ENCODE measurements at places on chromosomes 7 and 10.
A peak's percentile ranks its signal among the peaks of the same experiment; 100 is the strongest.

DNA sequence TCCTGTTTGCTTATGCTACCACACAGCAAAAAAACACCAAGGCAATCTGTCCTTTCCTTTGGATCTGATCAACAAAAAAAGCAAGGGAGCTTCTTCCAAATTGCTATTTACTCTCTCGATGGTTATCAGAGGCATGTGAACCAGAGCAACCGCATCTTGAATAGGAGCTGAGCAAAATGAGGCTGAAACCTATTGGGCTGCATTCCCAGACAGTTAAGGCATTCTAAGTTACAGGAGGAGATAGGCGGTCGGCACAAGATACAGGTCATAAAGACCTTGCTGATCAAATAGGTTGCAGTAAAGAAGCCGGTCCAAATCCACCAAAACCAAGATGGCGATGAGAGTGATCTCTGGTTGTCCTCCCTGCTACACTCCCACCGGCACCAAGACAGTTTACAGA lies 76.8 kb upstream of the FRMD4A start:
- no peak overlapping the region for H3K27ac ChIP-seq
- no peaks in the 10 kb centered on the region for H3K36me3 ChIP-seq
- no peaks in the 10 kb centered on the region for H3K4me1 ChIP-seq
- DNase-seq: no peak

- no peaks in the 10 kb centered on the region for H3K27me3 ChIP-seq
- H3K27ac ChIP-seq: no peak overlapping the region
- no peak for DNase-seq
- no peaks in the 10 kb centered on the region for H3K36me3 ChIP-seq
- no peak overlapping the region for H3K4me3 ChIP-seq
Observed at GRCh38 chr7:97798046-97799019, 66.4 kb downstream of the TAC1 start.

- H3K4me3 ChIP-seq: no peak overlapping the region
- no peaks in the 10 kb centered on the region for H3K27me3 ChIP-seq
- no peak for DNase-seq
- H3K27ac ChIP-seq: no peak overlapping the region
- no peaks in the 10 kb centered on the region for H3K4me1 ChIP-seq
- peaks cover 53% of the 10 kb centered on the region for H3K36me3 ChIP-seq
Observed at GRCh38 chr7:139570119-139570518, 46.6 kb downstream of the CLEC2L start.

- H3K4me1 ChIP-seq: no peaks in the 10 kb centered on the region
- no peaks in the 10 kb centered on the region for H3K27me3 ChIP-seq
- H3K36me3 ChIP-seq: no peaks in the 10 kb centered on the region
- DNase-seq: no peak
Observed at GRCh38 chr10:63977329-63977923, 456.2 kb downstream of the REEP3 start.

GRCh38 chr7:131011976-131012375 lies 278.0 kb upstream of the KLF14 start:
- H3K27ac ChIP-seq: peak overlapping the region; percentile 24
- no peaks in the 10 kb centered on the region for H3K36me3 ChIP-seq
- H3K27me3 ChIP-seq: no peaks in the 10 kb centered on the region

DNA sequence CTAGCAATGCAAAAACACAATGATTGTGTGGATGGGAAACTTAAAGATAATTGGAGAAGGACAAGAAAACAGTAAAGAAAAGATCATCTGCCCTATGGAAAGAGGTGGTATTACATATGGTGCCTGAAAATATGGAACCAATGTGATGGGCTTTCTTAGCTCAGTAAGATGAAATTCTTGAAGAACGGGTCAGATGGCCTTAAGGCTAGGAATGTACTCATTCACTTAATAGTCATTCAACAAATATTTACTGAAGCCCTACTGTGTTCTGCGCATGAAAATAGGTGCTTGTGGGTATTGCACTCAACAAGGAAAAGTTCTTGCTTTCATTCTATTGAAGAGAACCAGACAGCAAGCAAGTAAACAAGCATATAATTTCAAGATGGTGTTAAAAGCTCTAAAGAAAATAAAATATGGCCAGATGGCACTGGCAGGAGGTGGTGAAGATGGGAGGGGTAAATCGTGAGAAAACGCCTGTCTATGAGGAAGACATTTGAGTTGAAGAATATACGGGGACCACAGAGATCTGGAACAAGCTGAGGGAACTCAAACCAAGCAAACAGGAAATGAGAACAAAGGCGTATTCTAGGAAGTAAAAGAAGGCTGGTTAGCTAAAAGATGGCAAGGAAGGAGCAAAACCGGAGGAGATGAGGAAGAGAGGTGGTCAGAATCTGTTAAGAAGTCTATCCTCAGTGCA lies 179.7 kb downstream of the ANK3 start:
- H3K27ac ChIP-seq: no peak overlapping the region
- H3K27me3 ChIP-seq: no peaks in the 10 kb centered on the region
- no peaks in the 10 kb centered on the region for H3K36me3 ChIP-seq
- H3K4me1 ChIP-seq: no peaks in the 10 kb centered on the region

- H3K36me3 ChIP-seq: no peaks in the 10 kb centered on the region
- no peak overlapping the region for H3K27ac ChIP-seq
- H3K4me1 ChIP-seq: no peaks in the 10 kb centered on the region
- DNase-seq: no peak
- no peaks in the 10 kb centered on the region for H3K27me3 ChIP-seq
- no peak overlapping the region for H3K4me3 ChIP-seq
Observed at GRCh38 chr7:50315739-50316671, 11.5 kb downstream of the IKZF1 start.

GRCh38 chr7:32583791-32584190 lies 88.5 kb downstream of the AVL9 start:
- H3K36me3 ChIP-seq: peaks cover 4% of the 10 kb centered on the region
- no peak overlapping the region for H3K27ac ChIP-seq
- no peaks in the 10 kb centered on the region for H3K27me3 ChIP-seq
- H3K4me1 ChIP-seq: no peaks in the 10 kb centered on the region
- H3K4me3 ChIP-seq: no peak overlapping the region
- DNase-seq: no peak

GRCh38 chr10:70958396-70958795 lies 70.0 kb upstream of the PCBD1 start:
- no peaks in the 10 kb centered on the region for H3K27me3 ChIP-seq
- no peak overlapping the region for H3K27ac ChIP-seq
- no peak for DNase-seq

DNA sequence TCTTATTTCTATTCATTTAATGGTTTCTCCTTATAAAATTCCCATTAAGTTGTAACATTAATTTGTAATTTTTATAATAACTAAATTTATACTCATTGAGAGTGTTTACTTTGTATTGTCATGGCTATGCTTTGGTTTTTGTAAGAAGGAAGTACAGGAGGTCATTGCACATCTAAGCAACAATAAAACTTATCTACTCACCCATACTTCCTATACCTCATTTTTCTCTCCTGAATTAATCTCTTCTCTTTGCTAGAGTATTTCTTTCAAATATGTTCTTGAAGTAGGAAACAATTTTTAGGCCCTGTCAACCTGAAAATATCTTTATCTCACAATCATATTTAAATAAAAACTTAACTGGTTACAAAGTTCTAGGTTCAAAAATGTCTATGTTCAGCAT lies 95.4 kb upstream of the WDR11 start:
- no peak for DNase-seq
- no peaks in the 10 kb centered on the region for H3K4me1 ChIP-seq
- H3K27me3 ChIP-seq: no peaks in the 10 kb centered on the region
- no peak overlapping the region for H3K4me3 ChIP-seq
- no peak overlapping the region for H3K27ac ChIP-seq

DNA sequence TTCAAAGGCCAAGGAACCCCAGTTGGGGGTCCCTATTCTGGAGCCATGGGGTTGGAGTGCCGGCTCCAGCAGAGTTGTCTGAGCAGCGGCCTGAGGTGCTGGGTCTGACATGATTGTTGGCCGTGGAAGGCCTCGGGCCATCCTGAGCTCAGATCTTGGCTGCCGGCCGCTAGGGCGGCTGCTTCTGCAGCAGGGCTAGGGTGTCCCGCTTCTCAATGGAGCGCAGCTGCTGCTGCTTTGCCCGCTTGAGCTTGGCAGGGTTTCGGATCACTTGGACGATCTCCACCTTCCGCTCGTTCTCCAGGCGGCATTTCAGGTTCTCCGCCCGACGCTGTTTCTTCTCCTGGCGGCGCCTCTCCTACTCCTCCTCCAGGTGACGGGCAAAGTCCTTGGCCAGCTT lies 171.1 kb downstream of the HIBADH start:
- no peaks in the 10 kb centered on the region for H3K4me1 ChIP-seq
- H3K27ac ChIP-seq: no peak overlapping the region

DNA sequence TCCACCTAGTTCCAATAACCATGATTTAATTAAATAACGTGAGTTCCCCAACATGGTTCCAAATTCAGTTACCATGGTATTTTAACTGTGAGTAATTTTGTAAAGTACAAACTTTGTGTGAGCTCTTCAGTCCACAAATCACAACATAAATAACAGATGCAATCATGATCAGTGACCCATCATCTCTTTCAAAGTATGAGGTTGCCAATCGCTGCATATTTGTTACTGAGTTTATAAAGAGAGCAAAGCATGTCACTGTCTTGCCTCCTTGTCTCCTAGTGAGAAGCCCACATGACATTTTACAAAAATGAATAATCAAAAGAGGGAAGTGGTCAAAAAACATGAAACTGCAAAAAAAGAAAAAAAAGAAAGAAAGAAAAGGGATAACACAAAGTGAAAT lies 69.1 kb upstream of the PDSS1 start:
- no peaks in the 10 kb centered on the region for H3K36me3 ChIP-seq
- H3K27me3 ChIP-seq: no peaks in the 10 kb centered on the region
- H3K4me1 ChIP-seq: peaks cover 26% of the 10 kb centered on the region
- no peak overlapping the region for H3K4me3 ChIP-seq

GRCh38 chr7:73521636-73522104 lies 423 bp downstream of the BAZ1B start:
- H3K36me3 ChIP-seq: peaks cover 10% of the 10 kb centered on the region
- peak; percentile 77 for DNase-seq
- peaks cover 34% of the 10 kb centered on the region for H3K4me1 ChIP-seq
- H3K27ac ChIP-seq: peak overlapping the region; percentile 84
- H3K4me3 ChIP-seq: peak overlapping the region; percentile 95

DNA sequence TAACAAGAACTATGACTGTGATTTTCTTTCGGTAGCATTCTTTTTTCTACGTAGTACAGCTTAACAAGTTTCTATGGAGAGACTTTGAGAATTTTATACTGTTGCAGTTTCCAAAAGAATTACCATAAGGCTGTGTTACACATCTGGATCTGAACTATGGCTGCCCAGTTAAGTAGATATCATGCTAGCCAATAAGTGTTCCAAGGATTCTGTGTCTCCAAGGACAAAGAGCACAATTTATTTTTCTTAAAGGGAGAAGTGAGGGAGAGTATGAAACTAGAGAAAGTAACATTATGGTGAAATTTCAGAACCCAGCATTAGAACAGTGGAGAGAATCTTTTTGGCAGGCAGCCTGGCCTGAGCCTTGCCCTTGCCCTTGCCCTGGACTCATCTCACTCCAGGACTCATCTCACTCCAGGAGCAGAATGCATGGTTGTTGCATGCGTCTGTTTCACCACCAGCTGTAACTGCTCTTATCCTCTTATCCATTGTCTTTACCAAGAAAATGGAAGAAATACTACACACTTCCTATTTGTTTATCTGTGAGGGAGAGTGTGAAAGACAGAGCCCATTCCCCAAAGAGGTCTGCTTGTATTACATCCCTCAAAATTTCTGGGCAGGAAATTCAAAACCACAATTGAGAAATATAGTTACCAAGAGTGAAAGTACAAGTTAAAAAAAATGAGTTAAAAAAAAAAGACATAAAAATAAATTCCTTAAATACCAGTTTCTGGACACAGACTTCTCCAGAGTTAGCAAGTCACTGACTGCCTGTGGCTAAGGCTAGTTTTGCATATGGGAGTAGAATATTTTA lies 1067.5 kb downstream of the NRG3 start:
- H3K36me3 ChIP-seq: no peaks in the 10 kb centered on the region
- no peak for DNase-seq
- no peaks in the 10 kb centered on the region for H3K27me3 ChIP-seq

DNA sequence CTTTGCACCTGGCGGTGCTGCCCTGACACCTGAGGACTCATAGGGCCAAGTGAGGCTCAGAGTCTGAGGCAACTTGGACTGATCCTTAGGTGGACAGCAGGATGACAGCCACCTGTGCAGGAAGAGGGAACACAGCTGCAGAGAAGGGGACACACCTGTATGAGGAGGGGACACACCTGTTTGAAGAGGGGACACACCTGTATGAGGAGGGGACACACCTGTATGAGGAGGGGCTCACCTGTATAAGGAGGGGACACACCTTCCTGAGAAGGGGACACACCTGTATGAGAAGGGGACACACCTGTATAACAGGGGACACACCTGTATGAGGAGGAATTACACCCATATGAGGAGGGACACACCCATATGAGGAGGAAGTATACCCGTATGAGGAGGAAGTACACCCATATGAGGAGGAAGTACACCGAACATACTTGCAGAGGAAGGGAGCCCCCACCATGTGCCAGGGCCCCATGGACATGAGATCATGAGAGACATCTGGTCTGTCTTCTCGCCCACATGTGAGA lies 285.9 kb downstream of the ADARB2 start:
- H3K27me3 ChIP-seq: no peaks in the 10 kb centered on the region
- no peak overlapping the region for H3K4me3 ChIP-seq
- H3K27ac ChIP-seq: no peak overlapping the region
- no peaks in the 10 kb centered on the region for H3K4me1 ChIP-seq
- no peaks in the 10 kb centered on the region for H3K36me3 ChIP-seq

DNA sequence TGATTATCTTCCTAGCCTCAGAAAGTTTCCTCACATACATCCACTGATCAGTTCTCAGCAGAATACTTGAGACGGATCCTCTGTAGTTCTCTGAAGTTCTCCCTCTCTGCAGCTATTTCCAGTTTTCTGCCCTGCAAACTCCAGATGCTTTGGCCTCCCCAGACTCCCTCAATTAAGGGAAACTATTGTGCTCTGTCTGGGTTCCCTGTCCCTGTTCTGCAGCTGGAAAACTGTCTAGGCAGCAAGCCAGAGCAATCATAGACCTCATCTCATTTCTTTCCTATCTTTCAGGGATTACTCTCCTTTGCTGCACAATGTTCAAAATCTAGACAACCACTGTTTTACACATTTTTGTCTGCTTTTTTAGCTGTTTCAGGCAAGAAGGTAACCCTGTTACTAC lies 9.2 kb downstream of the MICU1 start:
- H3K4me3 ChIP-seq: no peak overlapping the region
- DNase-seq: no peak
- H3K36me3 ChIP-seq: no peaks in the 10 kb centered on the region
- peaks cover 14% of the 10 kb centered on the region for H3K4me1 ChIP-seq
- H3K27ac ChIP-seq: no peak overlapping the region
- H3K27me3 ChIP-seq: no peaks in the 10 kb centered on the region
